Fibroblast of mammary gland (primary cell): ENCODE measurements at places on chromosomes 6 and 20.

GRCh38 chr6:87574237-87574804 lies 15.5 kb downstream of the RARS2 start:
- DNase-seq, result no peak

DNA sequence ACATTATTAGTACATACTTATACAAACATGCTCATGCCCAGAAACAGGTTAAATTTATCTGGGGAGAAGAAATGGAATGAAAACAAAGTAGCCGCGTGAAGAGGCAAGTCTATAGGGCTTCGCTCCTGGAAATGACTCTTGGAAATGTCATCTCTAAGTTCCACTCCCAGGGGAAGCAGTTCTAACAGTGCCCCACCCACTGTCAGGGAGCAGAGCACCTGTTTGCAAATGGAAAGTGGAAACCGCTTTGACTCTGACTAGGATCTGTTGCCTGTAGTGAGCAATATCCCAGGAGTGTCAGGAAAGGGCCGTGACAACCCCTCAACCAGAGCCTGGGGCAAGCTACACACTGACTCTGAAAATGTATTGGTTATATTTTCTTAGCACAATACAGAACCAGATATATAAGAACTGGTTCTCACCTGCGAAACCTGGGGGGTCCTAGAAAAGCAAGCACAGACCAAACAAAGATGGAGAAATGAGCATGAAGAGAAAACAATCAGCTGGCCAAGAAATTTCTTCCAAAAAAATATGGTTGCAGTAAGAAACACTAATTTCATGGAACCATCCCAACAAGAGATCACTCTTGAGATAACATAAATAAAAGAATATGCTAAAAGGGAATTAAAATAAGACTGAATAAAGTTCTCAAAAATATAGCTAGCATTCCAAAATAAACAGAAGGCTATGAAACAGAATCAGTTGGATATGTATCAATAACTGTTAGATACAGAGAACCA lies 47.5 kb upstream of the CRISP1 start:
- no peak for DNase-seq

DNA sequence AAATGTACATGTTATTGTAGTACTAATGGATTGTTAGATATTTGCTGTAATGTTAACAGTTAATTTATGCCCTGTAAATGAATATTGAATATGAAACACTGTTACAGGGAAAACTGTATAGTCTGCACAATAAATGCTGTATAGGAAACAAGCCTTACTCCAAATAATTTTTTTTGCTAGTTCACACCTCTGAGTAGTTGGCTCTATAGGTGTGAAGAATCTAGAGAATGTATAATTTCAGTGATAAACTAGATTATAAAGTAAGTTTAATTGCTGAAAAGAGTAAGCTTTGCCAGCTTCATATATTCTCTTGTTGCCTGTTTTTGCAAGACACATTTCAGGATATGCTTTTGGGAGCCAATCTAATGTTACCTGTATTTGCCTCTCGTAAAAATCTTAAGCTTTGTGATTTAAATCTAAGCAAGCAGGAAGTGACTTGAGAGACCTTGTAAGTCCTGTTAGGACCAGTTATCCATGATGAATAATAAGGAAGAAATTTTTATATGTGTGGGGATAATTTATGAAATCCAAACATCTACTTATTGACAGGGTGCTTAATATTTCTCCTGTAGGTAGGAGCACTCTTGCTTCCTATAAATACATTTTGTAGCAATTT lies 232.4 kb downstream of the ZFAND3 start:
- no peak for DNase-seq

DNA sequence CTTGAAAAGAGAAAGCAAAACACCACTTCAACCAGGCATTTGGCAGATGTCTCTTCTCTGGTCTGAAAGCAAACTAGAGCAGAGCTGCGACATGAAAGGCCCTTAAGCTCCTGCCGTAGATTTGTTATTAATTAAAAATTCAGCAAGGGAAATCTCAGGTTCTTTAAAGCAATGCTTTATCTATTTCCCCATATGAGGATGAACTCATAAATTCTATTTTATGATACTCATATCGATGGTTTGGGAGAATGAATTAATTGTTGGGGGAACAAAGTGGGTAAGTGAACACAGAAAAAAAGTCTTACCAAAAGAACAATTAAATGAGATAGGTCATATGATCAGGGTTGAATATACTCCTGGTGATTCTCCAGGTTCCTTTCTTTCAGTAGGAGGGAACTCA lies 464.7 kb upstream of the SLC35B3 start:
- no peak for DNase-seq

- DNase-seq, result peak; percentile 36
Measured at GRCh38 chr6:139967497-139967896, 593.0 kb upstream of the CITED2 start.

DNA sequence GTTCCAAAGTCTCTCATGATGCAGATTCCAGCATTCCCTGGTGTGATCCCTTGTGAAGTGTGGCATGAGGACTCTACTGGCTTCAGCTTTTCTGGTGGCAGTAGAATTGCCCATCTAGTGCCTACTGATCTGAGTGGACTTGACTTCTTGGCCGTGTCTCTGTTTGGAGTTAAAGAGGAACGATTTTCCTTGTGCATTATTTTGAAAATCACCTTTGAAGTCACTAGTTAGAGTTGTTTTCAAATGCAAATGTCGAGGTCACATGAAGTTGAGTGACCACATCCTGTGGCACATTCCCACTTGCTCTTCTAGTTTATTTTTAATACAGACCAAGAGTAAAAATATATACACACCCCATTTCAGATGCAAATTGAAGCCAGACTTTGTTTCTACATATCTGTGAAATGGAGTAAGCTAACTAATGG lies 270.7 kb upstream of the TAB2 start:
- peak; percentile 34 for DNase-seq

- peak; percentile 38 for DNase-seq
Measured at GRCh38 chr20:44888226-44889103, 3.0 kb downstream of the YWHAB start.

- no peak for DNase-seq
Measured at GRCh38 chr20:32183947-32184635, 23.5 kb downstream of the PLAGL2 start.

GRCh38 chr20:1734269-1734858 lies 76.8 kb upstream of the SIRPG start:
- peak; percentile 40 for DNase-seq
